ENCODE measurements at places on chromosomes 11 and 22.

DNA sequence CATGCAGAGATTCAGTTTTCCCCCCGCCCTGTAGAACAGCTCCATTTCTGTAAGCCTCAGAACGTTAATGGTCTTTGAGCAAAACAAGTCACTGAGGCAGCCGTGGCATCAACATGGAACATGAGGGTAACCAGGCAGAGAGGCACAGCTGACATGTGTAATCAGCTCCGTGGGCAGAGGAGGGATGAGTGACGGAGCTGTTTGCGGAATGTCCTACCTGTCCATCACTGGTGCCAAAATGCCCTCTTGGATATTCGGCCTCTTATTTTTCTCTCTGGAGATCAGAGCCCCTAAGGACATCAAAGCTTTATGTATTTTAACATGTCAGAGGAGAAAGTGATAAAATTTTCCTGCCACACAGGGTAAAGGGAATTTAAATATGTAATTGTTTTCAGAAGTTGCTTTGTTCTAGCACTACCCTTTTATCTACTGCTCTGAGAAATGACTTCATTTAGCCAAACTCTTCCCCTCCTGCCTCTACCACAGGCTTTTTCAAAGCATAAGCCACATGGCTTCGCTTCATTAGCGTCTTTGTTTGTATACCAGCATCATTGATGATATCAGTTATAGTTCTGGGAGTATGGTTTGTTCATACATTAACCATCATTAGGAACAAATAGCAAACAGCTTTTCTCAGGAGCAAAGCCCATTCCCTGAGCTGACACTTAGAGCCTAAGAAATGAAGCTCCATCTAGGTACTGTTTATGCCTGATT, 32.9 kb downstream of the C11orf71 start:
- DNase-seq: no peak

DNA sequence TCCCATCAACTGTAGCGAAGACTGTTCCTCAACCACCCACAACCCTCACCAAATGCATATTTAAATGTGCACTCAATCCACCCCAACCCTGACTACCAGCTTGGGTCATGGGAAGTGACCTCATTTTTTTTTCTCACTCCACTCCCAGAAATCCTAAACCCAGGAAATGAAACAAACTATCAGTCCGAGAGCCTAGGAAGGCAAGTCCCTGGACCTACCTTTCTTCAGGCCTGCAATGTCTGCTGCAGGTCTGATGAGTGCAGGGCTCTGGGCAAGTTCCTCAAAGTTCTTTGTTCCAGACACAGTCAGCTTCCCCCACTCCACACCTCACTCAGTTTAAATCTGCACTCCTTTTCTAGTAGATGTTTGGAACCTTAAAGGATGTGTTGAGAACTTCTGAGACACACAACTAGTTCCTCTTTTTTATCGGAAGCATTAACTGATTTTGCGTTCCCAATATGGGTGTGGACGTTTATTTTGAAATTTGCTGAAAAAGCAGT, at the start of gene MS4A4E:
Gene MS4A4E (minus strand): TSS at position 398 of the 500 bp plus-strand sequence. CDS start 13,082 bp downstream, outside the sequence.
- no peak for DNase-seq

DNA sequence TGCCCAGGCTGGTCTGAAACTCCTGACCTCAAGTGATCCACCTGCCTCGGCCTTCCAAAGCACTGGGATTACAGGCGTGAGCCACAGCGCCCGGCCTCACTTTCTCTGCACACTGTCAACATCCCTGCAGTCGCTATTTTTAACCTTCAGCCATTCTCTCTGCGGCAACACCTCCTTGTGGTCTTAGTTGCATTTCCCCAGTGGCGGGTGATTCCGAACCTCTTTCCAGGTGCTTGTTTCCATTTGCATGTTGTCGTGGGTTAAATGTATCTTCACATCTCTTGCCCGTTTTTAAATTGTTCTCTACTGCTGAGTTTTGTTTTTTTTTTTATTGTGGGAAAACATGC, 2.2 kb upstream of the SCT start:
- no peak for DNase-seq

DNA sequence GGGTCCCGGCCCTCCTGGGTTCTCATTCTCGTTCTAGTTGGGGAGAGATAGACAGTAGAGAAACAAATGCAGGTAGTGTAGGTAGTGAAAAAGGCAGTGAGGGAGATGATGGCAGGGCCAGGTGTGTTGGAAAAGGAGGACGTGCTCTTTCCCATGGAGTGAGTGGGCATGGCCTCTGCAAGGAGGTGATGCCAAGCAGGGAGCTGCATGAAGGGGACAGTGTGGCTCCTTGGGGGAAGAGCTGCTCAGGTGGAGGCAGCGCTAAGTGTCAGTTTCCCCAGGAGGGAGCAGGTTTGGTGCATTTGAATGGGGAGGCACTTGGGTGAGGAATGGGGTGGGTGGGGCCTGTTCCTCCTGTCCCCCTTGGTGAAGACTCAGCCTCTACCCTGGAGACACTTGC, 22.2 kb downstream of the MCM5 start:
- DNase-seq: no peak

DNA sequence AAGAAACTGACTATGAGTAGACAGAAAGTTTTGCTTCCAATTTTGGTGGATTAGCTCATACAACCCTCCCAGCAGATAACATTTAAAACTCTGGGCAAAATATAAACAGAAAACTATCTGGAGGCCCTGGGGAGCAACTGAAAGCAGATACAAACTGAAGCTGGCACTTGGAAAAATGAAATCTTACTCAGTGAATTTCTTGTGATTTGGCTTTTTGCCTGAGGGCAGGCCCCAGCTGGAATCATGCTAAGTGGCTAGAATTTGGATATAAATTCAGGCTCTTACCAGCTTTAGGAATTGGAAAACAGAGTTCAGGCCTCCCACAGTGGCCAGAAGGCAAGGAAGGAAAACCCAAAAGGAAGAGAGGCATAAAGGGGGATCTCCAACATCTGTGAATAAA, 85.8 kb downstream of the EFCAB6 start:
- no peak for DNase-seq

GRCh38 chr11:61340979-61341378, 8.0 kb downstream of the TKFC start:
- no peak for DNase-seq

DNA sequence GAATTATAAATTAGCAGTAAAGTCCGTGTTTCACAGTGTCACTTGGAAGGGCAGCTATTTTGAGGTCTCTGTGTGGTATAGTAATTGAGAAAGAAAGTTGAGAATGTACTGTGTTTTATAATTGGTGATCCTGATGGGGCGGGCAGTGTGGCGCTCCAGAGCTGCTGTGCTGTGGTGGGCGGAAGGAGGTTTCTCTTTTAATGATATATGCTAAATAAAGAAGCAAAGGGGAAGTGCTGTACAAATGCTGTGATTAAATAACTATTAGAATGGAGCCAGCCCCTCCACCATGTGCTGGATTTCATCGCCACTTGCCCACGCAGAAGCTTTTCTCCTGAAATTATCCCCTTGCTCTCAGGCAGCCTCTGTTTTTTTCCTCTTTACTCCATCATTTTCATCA, 24.6 kb downstream of the ATXN10 start:
- no peak for DNase-seq

DNA sequence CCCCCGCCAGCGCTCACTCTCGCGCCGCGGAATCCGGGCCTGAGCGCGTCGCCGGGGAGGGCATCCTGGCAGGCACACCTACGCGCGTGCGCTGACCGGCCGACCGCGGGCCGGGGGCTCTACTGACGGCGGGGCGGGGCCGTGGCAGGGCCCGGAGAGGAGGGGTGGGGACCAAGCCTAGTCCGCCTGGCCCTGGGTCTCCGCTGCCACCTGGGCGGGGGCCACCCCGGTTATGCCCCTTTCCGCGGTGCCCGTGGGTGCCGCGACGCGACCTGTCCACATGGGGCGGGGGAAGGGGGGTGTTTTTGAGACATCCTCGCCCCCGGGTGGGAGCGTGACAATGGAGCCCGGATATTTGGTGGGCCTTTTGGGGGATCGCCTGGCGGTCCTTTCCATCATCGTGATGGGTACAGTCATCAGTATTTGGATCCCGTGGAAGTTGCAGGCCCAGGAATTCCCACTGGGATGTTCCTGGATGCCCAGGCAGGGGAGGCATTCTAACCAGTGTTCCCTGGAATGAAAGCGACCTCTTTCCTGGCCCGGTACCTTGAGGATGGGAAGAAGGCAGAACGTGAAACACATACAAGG, 2.2 kb downstream of the NCAM1 start:
- no peak for DNase-seq

DNA sequence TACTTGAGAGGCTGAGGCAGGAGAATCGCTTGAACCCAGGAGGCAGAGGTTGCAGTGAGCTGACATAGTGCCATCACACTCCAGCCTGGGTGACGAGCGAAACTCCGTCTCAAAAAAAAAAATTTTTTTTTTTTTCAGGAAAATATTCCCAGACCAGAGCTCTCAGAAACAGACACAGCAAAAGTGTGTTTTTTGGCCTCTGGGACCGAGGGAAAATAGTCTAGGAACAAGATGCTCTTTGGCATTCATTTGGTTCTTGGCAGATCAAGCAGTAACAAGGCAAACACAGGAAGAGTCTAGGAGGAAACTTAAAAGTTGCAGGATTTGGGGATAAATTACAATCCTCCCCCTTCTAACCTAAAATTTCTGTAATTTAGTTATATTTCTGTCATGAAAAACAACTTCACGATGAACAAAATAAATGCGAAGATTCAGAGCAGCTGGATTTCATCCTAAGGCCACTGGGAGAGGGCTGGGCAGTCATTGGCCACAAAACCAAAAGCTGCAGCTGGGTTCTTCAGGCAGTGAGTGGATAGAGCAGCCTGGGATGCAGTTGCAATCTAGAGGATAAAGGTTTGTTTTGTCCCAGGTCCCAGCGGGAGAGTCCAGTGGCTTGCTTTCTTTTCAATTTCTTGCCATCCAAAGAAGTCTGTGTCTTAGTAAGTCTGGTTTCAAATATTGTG, 19.7 kb downstream of the ATG16L2 start:
- no peak for DNase-seq

Data from effector CD8-positive, alpha-beta T cell (primary cell).